ENCODE measurements at places on chromosomes 5 and 9.

- no peak for DNase-seq
These were observed 13.8 kb downstream of the WWC1 start for GRCh38 chr5:168305281-168305680.

DNA sequence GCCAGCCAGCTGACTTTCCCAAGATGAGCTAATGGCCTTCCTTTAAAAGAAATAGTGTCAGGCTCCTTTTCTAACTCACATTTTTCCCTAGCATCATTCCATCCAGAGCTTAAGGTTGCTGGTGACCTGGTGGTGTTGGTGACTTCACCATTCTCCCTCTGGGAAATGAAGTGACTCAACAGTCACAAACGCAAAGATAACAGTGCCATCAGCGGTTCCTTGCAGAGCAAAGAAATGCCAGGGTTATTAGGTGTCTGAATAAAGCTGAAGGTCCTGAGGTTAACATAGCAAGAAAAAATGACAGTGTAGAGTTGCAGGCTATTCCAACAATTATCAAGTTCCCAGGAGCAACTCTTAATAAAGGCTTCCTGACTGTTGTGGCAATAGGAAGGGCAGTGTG, 111.8 kb upstream of the SLC44A1 start:
- no peak for DNase-seq

DNA sequence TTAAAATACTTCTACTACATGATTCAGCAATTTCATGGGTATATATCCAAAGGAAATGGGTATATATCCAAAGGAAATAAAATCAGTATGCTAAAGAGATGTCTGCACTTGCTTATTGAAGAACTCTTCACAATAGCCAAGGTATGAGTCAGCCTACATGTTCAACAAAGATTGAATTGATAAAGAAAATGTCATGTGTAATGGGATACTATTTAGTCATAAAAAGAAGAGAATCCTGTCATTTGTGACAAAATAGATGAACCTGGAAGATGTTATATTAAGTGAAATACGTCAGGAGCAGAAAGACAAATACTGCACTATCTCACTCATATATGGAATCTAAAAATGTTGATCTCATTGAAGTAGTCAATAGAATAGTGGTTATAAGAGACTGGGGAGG, 944.5 kb upstream of the CTNND2 start:
- DNase-seq: no peak

DNA sequence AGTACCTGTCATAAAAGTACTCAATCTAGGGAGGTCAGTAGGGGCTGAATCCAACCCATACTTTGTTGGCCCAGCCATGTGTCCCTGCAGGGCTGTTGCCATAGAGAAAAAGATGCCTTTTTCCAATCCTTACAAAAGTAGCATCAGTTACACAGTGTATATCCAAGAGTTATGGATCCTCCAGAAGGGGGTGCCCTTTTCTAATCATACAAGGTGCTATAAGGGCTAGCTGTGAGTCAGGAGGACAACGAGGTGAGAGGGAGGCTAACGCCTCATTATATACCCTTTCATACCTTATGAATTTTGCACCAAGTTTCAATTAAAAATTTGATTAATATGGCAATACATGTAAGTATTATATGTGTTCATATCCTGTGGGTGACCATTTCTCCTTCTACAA, 4.8 kb downstream of the KIAA0825 start:
- no peak for DNase-seq

DNA sequence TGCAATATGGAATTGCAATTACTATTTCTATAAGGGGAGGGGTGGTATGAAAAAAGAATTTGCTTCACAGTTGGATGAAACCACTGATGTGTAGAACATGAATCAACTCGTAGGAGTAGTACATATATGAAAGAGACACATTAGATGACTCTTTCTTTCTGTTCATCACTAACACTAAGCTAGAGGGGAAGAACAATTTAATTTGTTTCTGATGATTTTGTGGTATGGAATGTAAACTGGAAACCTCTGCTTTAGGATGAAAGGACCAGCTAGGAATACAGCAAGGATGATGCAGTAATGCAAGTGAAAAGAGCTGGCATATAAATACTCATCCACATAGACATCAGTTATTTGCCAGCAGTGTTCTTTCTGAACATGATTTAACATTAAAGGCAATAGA, 113.4 kb downstream of the PAPPA start:
- no peak for DNase-seq

GRCh38 chr5:109660301-109660700, 29.4 kb upstream of the MAN2A1 start:
- no peak for DNase-seq

- no peak for DNase-seq
These were observed 228.1 kb downstream of the NFIB start for GRCh38 chr9:14085810-14086209.

DNA sequence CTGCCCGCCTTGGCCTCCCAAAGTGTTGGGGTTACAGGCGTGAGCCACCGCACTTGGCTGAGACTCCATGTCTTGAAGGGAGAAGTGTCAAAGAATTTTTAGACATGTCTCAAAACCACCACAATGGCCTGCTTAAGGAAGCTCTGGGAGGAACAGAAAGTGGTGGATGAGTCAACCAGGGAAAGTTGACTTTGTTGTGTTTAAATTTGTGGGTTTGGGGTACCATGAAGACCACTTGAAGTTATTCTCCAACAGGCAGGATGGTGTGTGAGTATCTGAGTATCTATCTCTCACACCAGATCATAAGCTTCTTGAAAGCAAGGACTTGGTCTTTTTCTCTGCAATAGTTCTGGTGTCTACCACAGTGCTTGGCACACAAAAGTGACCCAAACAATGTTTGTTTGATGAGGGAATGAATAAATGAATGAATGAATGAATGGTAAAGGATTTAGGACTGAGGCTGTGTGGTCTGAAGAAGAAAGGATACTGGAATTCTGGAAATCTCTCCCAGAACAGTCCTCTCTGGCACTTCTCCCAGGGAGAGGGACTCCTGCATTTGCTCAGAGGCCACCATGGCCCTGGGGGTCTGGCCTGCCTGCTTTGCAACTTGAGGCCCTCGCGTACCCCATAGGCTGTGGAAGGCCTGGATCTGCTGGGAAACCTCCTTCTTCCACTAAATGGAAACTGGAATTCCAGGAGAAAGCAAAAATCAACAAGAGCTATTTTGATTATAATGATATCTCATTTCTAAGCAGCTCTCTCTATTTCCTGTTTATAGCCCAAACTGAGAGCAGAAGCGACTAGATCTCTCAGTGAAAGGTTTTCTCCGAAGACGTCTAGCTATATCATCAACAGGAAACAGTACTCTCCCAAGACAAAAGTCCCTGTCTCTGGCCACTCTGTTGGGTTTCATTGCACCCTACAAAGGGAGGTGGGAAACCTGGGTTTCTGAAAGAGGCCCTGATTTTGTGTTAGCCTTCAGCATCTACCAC, 187.9 kb downstream of the PALM2AKAP2 start:
- no peak for DNase-seq

DNA sequence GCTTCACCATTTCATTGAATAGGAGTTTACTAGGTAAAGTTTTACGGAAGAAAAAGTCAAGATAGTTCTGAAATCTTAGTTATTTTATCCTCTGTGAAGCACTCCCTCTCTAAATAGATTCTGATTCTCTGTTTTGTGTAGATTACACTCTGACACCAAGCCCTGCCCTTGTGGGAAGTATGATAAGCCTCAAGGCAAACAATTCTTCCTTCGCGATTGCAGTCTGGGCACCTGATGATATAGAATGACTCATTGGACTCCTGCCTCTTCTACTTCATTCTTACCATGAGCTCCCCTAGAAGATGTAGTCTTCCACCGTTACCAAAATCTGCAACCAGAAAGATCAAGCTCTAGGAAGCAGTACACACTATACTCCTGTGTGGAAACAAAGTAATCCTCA, 626.9 kb upstream of the PTGER4 start:
- DNase-seq: no peak

DNA sequence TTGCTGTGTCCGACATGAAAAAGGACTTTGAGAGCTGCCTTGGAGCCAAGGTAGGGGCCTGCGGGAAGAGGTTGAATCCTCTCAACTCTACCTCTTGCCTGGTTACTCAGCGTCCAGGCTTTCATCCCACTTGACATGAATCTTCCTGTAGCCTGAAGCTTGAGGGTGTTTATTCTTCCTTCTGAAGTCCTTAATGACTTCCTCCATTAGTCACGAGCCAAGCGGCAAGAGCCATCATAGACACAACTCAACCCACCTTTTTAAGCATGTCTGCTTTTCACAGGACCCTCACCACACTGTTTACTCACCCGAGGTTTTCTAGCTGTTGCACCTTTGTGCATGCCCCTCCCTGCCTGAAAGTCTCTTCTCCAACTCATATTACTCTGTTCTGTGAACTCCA, 40.2 kb downstream of the ACO1 start:
- no peak for DNase-seq

Measured in activated T-cell treated with anti-CD3 and anti-CD28 coated beads for 48 hours (primary cell).